ENCODE measurements at places on chromosomes 16 and 17.
A peak's percentile ranks its signal among the peaks of the same experiment; 100 is the strongest.

DNA sequence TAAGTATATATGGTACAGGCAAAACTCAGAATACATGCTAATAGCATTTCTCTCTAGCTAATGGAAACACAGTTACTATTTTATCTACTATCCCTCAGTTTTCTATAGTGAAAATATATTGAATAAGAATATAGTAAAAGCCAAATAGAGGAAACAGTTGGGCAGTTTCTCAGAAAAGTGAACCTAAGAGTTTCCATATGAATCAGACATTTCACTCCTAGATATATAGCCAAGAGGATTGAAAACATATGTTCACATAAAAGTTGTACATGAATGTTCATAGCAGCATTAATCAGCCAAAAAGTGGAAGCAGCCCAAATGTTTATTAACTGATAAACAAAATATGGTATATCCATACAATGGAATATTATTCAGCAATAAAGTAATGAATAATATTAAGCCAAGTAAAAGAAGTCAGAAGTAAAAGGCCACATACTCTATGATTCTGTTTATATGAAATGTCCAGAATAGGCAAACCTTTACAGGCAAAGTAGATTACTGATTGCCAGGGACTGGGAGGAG lies 134.6 kb downstream of the CYB561 start:
- DNase-seq = no peak

GRCh38 chr17:10055262-10055975 lies 143.0 kb downstream of the GAS7 start:
- no peak for DNase-seq

- no peak for DNase-seq
Observed at GRCh38 chr17:51372345-51373004, 112.1 kb downstream of the UTP18 start.

- no peak for DNase-seq
Observed at GRCh38 chr16:24821129-24821528, 24.6 kb upstream of the SLC5A11 start.

DNA sequence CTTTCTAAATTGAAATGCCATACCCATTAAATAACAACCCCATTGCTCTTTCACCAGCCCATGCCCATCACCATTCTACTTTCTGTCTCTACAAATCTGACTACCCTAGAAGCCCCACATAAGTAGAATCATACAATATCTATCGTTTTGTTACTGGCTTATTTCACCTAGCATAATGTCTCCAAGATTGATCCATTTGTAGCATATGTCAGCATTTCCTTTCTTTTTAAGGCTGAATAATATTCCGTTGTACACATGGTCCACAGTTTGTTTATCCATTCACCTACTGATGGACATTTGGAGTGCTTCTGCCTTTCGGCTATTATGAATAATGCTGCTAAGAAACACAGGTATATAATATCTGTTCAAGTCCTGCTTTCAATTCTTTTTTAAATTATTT lies 393.1 kb upstream of the SOX9 start:
- DNase-seq = no peak

GRCh38 chr16:30478766-30479478 lies 6.4 kb downstream of the ITGAL start:
- no peak for DNase-seq

- no peak for DNase-seq
Observed at GRCh38 chr17:46121165-46121764, 72.0 kb downstream of the KANSL1 start.

GRCh38 chr17:1640329-1641064 lies 5.0 kb downstream of the SCARF1 start:
- DNase-seq = no peak

GRCh38 chr16:80947708-80948625 lies 58.7 kb downstream of the CMC2 start:
- DNase-seq = no peak

DNA sequence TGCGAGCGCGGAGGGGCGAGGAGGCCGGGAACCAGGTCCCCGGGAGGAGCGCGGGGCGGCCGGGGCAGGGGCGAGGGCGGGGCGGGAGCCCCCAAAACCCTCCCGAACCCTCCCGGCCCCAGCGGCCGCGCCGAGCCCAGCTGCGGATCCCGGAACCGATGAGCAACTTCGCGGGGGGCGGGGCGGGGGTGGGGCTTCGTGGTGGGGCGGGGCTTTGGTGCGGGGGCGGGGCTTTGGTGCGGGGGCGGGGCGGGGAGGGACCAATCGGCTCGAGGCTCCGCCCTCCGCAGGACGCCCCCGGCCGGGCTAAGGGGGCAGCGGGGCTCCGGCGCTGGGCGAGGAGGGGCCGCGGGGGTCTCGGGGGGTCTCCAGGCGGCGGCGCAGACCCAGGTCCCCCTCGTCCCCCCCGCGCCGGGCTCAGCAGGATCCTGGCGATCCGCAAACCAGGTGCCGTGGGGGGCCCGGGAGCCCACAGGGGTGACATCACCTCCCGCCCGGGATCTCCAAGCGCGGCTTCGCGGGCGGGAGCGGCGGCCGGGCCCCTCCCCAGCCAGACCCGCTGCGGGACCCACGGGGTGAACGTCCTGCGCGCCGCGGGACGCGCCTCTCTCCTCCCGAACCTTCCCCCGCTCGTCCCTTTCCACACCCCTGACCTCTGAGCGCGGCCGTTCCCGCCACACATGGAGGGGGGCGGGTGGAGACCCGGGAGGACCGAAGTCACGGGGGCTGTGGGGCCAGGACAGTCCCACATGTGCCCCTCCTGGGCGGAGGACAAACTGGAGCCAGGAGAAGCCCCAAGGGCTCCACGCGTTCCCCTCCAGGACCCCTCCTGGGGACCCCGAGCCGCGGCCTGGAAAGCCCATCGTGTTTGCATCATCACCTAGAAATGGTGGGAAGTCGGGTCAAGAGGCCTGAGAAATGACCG lies at the start of gene ABR:
Gene ABR (minus strand): TSS at position 164 of the 925 bp plus-strand sequence. CDS start 254 bp downstream, outside the sequence.
- DNase-seq = peak; percentile 44

DNA sequence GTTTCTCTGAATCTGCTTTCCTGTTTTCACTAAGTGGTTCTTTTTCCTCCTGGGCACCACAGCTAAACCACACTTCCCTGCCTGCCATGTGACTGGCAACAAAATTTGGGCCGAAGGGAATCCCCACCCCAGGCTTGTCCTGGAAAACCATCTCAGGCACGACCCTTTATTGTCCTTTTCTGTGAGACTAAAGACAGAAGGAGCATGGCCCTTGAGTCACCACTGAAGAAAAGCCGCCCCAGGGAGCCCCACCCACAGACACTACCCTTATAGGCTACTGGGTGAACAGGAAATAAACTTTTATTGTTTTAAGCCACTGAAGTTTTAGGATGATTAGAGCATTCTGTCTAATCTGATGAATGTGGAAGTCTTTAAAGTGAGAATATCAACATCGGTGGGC lies 88.6 kb upstream of the BRD7 start:
- DNase-seq = no peak

DNA sequence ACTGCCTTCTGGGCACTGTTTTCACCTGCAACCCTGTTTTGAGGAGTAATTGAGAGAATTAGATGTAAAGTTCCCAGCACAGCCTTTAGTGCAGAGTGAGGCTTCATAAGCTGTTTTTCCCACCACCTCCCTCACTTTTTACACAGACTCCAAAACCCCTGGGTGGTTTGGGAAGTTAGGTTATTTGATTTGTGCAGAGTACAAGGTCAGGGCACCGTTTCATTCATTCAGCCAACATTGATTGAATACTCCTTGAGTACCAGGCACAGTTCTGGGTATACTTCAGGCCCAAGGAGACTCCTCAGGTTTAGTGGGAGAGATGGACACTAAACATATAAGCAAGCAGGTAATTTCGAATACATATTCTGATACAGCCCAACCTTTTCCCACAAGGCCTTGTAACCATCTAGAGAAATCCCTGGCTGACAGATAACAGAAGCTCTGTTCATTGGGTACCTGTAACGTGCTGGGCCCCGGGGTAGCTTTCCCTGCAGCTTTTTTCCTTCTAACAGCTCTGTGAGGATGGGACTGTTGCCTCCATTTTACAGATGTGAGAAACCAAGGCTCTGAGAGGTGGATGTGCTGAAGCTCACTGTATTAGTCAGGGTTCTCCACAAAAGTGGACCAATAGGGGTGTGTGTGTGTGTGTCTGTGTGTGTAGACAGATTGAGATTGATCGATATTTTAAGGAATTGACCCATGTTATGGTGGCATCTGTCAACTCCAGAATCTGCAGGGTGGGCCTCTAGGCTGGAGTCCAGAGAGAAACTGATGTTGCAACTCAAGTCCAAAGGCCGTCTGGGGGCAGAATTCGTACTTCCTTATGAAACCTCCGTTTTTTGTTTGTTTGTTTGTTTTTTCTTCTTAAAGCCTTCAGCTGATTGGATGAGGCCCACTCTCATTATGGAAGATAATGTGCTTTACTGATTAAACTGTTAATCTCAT lies 234.7 kb downstream of the SNX29 start:
- DNase-seq = no peak

DNA sequence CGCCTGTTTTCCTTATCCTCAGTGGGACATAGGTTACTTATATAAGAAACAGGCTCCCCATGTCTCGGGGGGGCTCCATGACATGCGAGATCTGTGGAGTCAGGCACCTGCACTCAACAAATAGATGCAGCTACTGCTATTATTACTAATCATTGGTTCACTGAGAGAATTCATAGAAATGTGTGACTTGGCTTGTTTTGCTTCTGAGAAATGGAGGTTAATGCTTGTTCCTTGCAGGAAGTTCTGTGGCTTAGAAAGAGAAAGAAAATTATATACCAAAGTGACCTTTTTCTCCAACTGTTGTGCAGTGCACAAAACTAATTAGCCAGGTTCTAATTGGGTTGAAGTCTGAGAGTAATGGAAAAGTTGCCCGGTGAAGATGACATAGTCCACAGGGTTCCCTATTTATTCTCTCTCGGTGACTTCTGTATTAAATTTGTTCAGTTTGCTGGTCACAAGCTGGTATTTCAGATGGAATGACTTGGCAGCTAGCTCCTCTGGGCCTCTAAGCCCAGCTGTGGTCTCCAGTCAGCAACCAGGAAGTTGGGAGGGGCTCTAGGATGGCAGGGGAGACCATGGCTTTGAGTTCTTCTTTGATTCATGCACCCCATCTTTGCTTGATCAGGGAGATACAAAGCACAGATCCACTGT lies 17.6 kb upstream of the MAF start:
- DNase-seq = no peak

GRCh38 chr16:30903596-30903995 lies 7.2 kb downstream of the CTF1 start:
- no peak for DNase-seq

GRCh38 chr17:28407974-28408306 lies 1.9 kb upstream of the SLC46A1 start:
- DNase-seq = no peak

DNA sequence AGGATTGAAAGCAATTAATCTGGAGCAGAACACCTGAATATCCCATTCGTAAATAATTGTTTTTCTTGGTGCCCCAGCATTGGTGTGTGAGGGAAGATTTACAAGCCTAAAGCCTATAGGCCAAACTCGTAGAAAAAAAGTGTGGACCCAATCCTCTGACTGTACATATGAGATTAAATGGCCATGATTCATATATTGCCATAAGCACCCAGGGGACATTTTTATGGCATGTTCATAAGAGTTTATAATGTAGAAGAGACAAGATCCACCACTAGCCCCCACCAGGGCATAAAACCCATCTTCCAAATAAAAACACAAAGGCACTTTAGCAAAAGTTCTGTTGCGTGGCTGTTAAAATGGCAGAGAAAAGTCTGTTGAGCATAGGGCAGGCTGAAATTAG lies 15.5 kb upstream of the SALL1 start:
- DNase-seq = no peak

DNA sequence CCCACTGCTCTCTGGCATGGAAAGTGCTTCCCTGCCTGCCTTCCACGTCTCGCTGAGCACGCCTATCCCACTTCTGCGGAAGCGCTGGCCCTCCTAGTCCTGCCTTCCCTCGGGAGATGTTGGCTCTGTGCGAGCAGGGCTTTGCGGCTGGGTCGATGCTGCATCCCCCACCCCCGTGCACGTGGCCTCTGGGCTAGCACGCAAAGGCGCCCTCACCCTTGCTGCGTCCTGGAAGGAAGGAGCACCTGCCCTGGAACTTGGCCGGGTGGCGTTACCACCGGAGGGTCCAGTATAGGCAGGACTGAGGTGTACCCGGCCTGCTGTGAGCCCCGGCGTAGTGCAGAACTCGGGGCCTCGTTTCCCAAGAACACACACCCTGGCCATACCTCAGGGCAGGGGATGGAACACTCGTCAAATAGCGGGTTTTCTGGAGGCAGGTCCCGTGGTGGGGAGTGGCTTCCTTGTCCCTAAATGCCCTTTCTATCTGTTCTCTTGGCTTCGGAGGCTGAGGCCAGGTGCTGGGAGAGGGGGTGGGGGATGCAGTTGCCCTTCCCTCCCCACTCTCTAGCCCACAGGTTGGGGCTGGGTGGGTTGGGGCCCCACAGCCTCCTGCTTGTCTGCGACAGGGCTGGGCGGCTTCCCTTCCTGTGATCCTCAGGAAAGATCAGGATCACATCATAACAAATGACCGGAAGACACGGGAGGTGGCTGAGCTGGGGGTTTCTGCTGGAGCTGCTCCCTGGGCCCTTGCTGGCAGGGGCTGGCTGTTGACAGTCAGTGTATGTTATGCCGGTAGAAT lies 17.4 kb downstream of the BAIAP2 start:
- DNase-seq = no peak

DNA sequence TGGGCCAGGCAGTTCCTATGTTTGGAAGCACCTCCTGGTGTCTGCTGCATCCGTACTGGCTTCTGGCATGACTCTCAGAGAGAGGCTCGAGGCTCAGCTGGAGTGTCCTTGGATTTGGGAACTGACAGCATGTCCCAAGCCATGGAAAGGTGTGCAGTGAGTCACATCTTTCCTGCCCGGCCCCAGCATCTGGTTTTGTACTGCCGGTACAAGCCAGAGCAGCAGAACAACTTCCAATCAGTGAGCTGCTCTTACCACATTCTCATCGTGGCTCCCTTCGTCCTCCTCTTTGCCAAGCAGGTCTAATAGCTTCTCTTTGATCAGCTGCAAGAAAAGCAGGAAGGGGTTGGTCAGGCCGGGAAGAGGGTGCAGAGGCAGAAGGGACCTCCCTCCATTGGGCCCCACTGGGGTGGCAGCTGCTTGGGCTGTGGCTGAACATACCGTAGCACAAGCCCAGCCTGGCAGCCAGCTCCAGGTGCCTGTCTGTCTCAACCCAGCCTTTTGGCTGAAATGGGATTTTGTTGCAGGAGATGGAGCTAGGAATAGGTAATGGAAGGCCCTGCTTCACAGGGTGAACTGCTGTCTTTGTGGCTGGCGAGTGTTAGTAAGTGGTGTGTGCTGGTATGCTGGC lies 24.2 kb downstream of the SPACA3 start:
- DNase-seq = no peak

DNA sequence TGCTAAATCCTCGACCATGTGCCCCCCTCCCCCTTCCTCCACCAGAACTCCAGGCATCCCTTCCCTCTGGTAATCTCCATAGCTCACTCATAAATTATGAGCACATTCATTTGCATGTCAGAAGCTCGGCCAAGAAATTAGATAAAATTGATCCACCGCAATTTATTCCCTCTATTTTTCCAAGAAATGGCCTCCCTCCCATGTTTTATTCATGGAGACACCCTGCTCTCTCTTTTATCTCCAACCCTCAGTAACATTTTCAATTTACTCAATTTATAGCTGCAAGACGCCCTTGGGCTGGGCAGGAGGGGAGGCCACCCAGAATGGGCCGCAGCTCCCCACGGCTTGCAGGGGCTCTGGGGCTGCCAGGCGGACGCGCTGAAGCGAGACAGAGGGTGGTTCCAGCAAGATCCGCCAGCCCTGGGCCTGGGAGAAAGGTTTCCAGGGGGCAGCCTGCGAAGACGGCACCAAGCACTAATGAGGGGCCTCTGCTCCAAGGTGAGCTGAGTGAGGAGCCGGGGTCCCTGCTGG lies 54.7 kb upstream of the ZNF423 start:
- no peak for DNase-seq
